ENCODE measurements at places on chromosomes 16 and 17.

GRCh38 chr17:814371-814770, 32.2 kb downstream of the MRM3 start:
- DNase-seq: no peak

GRCh38 chr16:75116081-75116910, at the start of gene LDHD:
Gene LDHD, minus strand, starts transcription at chr16:75116780. Its CDS starts 60 bp downstream, at chr16:75116720.
- no peak for DNase-seq

- DNase-seq: no peak
Measured at GRCh38 chr17:56751145-56751738, 82.5 kb downstream of the C17orf67 start.

GRCh38 chr17:27230996-27231395, 62.9 kb upstream of the WSB1 start:
- no peak for DNase-seq

DNA sequence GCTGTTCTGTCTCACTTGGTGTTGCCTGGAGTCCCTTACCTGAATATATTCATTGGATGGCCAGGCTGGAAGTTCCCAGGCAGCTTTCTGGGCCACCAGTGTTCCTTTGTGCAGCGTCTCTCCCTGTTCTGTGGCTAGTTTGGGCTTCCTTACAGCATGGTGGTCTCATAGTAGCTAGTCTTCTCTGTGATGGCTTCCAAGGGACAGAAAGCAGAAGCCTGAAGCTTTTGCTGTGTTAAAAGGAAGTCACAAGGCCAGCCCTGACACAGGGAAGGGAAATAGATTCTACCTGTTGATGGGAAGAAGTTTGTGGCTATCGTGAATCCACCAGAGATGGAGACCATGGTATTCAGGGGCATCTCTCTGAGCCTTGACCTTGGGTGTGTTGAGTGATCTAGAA, 34.6 kb downstream of the PLCG2 start:
- DNase-seq: no peak

GRCh38 chr16:7839568-7839967, 506.9 kb downstream of the RBFOX1 start:
- no peak for DNase-seq

DNA sequence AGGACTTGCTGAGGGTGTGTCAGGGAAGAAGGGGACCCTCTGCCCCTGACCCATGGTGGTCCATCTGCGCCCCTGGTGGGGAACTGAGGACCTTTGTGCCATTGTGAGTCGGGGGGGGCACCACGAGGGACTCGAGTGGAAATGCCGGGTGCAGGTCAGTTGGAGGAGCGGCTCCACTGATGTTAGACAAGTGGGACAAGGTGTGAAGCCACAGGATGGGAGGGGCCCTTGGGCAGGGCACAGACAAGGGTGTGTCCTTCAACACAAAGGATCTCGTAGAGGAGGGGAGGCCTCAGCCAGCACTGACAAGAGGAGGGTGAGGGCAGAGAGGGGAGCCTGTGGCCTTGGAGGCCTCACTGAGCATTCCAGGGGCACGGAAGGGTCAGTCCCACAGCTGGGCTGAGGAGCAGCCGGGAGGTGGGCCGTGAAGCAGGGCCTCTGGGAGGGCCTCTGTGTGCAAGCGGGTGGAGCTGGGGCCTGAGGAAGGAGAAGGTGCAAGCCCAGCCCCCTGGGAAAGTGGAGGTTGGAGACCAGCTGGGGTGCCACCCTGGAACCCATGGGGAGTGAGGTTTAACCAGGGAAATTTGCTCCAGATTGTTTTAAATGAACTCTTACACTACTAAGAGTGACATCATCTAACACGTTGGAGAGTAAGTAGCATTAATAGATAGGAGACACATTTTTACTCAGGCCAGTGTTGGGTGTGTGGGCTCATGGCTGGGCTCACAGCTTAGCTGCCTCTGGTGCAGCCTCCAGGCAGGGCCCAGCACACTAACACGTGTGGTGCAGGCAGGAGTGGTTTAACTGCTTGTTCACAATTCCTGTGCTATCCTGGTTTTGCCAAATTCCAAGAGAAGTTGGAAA, 27.9 kb downstream of the NARF start:
- no peak for DNase-seq

DNA sequence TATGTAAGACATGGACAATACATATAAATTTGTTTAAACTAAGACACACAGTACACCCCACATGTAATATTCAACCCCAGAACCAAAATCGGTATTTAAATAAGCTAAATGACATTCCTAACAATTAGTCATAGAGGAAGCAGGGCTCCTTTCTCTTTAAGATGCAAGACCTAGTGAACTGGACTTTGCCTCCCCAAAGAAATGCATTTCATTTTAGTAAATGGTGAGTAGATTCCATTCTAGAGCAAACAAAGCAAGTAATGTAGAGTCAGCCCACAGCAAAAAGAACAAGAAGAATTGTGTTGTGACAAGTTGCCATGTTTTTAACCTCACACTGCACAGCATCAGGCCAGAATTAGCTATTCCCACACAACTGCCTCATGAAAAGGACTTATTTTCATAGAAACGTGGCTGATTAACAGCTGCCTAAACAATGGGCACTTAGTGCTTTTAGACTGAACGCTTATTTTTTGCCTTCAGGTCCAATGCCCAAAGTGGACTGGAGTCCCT, 14.4 kb downstream of the DNAJC7 start:
- no peak for DNase-seq

- DNase-seq: peak; percentile 86
Measured at GRCh38 chr17:79834565-79835469, 4.4 kb downstream of the CBX4 start.

DNA sequence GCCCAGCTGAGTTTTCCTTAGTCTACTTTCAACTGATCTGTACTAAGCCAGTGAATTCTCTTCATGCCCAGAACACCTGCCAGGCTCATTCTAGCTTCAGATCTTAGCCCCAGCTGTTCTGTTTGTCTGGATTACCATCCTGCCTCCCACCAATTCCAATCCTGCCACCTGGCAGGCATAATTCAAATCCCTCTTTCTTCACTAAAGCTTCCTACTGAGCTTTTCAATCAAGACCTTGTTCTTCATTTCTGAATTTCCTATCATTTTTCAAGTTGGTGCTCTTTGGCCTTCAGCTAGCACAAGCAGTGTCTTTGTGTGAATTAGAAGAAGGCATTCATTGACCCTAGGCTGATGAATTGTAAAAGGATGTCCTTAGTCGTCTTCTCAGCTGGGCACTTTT, 357.6 kb downstream of the UTP18 start:
- DNase-seq: no peak

DNA sequence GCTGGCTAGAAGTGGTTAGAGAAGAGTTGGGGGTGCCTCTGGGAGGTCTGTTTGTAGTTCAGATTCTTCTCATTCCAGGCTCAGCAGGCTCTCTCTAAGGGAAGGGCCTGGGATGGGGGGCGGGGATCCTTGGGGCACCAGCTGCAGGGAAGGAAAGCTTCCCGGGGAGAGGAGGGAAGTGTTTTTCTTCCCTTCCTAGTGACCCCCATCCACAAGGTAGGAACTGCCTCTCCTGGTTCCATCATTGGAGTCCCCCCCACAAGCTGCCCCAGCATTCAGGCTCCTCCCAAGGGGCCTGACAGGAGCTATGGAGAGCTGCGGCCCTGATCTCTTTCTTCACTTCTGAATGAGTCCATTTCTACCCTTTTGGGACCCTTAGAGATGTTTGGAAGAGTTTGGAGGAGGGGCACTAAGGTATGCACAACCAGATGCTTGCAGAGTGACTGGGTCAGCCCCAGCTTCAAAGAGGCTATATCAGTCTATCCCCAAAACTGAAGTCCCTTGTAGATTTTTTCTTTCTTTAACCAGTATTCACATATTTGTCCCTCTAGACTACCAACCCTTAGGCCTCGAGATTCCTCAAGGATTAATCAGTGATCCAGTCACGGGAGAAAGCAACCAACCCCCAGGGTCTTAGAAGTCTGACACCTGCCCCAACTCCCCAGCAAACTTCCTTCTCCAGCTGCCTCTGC, 13.9 kb upstream of the FZD2 start:
- peak; percentile 91 for DNase-seq

DNA sequence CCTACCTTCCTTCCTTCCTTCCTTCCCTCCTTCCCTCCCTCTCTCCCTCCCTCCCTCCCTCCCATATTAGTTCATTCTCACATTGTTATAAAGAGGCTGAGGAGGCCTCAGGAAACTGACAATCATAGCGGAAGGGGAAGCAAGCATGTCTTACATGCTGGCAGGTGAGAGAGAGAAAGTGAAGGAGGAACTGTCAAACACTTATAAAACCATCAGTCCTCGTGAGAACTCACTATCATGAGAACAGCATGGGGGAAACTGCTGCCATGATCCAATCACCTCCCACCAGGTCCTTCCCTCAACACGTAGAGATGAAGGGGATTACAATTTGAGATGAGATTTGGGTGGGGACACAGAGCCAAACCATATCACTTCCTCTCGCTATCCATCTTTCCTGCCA, 281.6 kb upstream of the FOXF1 start:
- DNase-seq: no peak
